ENCODE measurements at places on chromosomes 5 and 9.

GRCh38 chr9:16864649-16865434, 5.6 kb downstream of the BNC2 start:
- DNase-seq = no peak

DNA sequence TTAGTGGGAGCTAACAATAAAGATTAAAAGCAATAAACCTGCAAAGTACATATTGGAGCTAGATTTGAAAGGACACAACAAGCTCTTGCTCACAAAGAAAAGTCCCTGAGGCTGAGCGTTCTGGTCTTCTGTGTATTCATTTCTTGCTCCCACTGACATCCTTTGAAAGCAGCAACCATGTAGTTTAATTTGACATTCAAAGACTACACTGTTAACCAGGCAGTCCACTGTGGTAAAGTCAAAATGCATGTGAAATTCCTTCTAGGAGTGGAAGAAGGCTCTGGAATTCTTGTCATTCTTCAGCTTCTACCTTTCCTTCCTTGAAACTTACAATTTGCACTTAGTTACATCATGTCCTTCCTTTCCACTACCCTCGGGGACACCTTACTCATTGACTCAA, 480.7 kb downstream of the CSNK1G3 start:
- DNase-seq = no peak

DNA sequence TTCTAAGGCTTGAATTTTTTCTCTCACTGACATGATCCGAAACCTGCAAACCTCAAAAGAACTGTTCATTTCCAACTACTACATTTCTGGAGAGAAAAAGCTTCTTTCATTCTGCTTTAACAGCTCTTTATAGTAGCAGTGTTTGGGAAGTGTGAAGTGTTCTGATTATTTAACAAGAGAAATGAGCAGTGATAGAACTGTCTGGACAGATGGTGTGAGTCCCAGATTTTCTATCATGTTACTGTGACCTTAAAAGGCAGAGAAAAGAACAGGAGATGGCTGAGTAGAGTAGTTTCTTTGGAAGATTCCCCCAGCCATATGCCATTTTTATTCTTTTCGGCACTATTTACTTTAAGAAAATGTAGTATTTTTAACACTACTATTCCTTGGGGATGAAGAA, 41.3 kb upstream of the TAL2 start:
- no peak for DNase-seq

DNA sequence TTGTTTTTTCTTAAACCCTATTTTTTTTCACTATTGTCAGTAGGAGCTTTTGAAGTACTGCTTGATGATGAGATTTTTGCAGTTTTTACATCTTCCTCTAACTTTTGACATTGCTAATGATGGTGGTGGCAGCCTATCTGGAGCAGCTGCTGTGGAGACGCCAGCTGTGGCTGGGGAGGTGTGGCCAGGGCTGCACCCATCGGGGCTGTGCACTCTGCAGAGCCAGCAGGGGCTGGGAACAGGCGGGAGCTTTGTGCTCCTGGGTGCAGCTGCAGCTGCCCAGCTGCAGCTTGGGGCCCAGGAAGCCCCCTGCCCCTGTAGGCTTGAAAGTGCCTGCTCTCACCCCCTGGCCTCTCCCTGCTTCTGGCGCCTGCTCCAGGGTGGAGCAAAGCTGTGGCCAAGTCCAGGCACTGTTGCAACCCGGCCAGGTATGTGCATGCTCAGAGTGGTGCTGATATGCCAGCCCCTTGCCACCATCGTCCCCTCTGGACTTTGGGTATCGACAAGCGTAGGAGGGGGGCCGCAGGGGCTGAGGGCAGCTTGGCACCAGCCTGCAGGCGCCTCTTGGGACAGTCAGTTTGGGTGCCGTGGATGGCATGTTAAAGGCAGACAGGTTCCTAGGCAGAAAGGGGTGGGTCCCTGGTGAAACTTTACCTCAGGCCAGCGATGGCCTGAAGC, 39.2 kb downstream of the FER start:
- no peak for DNase-seq

- no peak for DNase-seq
These were observed 670 bp downstream of the CCDC171 start for GRCh38 chr9:15553528-15553898.

DNA sequence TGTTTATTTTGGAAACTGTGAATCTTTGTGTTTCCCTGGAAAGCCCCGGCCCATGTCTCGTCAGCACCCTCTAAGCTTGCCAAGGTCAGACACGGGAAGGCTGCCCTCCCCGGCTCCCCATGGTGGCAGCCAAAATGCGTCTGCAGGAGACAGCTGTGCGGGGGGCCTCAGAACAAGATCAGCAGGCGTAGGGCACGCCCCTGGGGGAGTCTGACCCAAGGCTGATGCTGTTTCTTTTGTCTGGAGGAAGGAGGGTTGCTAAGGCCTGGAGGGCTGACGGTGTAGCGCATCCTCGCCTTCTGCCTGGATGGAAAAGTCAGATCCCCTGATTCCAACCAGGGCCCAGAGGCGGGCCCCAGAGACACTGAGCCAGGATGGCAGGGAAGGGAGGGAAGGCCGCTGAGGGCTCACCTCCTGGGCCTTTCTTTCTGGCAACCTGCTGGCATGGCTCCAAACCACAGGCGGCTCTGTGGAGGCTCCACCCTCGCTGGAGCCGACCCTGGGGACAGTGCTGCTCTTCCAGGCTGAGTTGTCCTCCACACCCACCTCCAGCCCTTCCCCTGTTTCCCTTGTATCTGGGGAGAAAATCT, 57.2 kb downstream of the OLFM1 start:
- DNase-seq = no peak

- DNase-seq = no peak
These were observed 940.2 kb downstream of the EFNA5 start for GRCh38 chr5:106730506-106730905.

- no peak for DNase-seq
These were observed 600.1 kb upstream of the RGMB start for GRCh38 chr5:98173334-98173733.

DNA sequence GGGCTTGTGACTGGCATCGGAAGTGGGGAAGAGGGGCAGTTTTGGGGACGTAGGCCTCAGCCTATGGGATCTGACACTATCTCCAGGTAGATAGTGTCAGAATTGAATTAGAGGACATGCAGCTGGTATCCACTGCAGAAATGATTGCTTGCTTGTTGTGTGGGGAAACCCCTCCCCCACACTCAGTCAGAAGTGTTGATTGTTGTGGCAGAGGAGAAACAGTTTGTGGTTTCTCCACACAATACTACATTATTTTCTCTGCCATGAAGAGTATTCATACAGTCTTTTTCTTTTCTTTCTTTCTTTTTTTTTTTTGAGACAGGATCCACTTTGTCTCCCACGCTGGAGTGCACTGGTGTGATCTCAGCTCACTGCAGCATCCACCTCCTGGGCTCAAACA, 113.9 kb downstream of the ARRDC3 start:
- DNase-seq = no peak

DNA sequence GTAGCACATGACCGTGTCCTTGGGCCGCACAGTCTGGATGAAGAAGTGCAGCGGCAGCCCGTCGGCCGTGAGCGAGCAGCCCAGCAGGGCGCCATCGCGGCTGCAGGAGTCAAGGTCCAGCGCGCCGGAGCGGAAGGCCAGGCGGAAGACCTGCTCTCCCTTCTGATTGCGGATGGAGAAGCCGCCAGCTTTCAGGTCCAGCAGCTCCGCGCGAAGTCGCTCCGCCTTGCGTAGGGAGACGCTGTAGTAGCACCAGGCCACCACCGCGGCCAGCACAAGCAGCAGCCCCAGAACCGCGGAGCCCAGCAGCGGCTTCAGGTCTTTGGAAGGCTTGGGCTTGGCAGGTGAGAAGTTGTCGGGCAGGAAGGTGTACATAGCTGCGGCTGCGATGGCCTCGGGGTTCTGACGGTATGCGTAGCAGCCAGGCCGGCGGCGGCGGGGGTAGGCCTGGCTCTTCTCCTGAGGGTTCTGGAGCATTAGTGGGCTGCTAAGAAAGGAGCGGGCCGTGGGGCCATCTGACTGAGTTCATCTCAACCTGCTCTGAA, 4.2 kb downstream of the MYORG start:
- DNase-seq = no peak

GRCh38 chr5:176391999-176392398, 3.4 kb downstream of the HIGD2A start:
- no peak for DNase-seq

DNA sequence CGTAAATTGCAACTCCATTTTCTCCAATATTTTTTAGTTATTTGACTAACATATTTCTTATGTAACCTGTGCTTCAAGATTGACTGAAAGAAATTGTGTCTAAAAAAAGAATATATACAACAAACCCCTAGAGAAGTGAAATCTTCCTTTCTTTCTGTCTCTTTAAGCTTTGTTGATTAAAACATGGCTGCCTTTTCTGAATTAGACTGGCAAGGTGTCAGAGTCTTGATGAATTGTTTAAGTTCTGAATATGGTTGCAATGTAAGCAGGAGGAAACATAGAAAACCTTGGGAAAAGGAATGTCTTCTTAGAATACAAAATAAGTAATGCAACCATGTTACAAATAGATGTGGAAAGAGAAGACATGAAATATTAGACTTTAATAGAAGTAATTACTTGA, 209.8 kb upstream of the CTNND2 start:
- no peak for DNase-seq

GRCh38 chr5:19546521-19546920, 441.5 kb downstream of the CDH18 start:
- no peak for DNase-seq

DNA sequence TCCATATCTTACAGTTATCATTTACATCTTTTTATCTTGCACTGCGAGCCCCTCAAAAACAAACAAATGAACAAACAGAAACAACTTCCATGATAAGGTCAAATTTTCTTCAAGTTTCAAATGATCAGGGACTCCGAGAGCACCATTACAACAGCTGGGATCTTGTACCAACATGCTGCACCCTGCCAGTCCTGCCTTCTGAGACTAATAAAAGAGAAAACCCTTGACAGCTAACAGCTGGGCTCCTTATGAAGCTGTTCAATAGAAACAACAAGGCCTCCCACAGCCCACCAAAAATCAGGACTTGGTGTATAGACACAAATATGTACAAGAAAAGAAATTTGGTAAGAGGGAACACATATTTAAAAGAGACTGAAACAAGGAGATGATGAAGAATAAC, 985.3 kb upstream of the DMAC1 start:
- no peak for DNase-seq

DNA sequence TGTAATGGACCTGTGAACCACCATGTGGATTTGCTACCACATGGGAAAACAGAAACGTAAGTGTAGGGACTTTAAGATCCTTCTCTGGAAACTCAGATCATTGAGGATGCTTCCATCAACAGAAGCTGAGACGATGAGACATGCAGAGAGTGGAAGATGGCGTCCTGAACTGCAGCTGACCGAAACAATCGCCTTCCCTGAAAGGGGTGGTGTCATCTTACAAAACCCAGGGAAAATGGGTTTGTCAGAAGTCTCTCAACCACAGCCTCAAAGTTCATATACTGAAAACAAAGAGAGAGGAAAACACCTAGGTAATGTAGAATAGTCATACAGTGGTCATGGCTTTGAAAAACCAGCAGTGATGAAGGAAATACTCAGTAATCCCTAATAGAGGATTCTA, 6.6 kb upstream of the PTPN3 start:
- DNase-seq = no peak

GRCh38 chr9:12224449-12224848, 468.7 kb upstream of the TYRP1 start:
- no peak for DNase-seq

DNA sequence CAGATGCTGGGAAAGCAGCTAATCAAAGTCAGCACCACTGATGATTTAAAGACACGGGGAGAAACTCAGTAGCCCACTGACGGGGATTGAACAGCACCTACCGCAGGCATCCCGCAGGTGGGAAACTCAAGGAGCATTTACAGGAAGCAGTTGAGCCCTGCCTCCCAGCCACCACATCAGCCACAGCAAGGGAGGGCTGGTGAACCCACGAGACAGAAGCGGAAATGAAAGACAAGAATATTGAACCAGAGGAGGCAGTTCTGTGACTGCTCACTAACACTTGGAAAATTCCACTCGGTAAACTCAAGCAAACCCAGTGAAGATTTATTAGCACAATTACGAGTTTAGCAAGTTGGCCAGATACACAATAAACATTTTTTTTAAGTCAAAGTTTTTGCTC, 10.6 kb upstream of the FAM163B start:
- DNase-seq = no peak

DNA sequence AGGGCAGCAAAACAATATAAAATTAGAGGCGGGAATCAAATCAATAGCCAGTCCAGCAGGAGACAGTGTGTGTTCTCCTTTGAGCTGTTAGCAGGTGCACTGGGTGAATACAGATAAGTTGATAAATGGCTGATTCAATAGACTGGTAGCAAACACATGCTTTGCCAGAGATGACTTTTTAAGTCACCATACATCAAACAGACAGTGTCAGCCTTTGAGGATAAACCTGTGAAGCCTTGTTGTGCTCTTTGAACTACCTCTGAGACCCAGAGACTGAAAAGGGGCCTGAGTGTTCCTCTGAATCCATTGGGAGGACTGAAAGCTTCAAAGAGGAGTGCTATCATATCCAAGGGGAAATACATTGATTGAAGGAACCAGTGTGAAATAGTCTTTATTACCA, 301.9 kb downstream of the RASEF start:
- DNase-seq = no peak

- no peak for DNase-seq
These were observed 23.6 kb downstream of the SCAI start for GRCh38 chr9:125119643-125120286.

DNA sequence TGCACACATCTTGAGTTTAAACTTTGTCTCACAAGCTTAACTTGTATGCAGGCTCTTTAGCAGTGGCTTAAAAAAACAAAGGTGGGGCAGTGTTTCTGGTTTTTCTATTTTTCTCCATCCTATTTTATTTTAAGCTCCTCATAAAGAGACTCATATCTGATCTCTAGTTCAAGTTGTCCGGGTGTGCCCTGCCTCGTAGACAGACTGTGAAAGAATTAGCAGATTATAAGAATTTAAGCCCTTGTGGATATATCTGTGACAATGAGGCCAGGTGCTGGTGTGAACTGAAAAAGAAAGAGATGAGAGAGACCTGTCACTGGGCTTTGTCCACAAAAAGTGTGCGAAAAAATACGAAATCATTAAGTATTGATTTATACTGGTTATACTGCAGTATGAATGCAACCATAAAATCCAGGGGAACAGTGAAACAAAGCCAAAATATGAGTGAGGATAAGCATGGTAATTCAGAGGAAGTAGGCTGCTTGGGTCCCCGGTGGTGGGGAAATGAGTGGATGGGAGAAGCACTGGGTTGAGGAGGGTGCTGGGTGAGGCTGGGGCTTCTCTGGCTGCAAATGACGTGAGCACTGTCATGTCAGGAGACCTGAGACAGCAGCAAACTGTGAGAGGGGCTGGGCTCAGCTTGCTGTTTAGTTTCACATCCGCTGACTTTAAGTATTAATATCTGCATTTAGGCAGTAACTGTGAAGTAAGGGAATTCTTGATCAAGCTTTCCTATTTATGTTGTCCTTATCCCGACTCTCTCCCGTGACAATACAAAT, 179.7 kb upstream of the ANKRD55 start:
- peak; percentile 36 for DNase-seq

DNA sequence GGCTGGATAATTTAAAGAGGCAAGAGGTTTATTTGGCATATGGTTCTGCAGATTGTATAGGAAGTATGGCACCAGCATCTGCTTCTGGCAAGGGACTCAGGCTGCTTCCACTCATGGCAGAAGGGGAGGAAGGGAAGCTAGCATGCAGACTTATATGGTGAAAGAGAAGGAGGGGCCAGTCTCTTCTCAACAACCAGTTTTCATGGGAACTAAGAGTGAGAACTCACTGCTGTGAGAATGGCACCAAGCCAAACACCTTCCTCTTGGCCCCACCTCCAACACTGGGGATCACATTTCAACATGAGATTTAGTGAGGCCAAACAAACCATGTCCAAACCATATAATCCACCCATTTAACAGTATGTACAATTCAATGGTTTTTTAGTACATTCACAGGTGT, 113.3 kb upstream of the SHB start:
- DNase-seq = no peak
